ENCODE measurements at places on chromosomes 5 and 9.

- DNase-seq: peak; percentile 22
Observed at GRCh38 chr9:37507566-37508134, 21.9 kb downstream of the POLR1E start.

- no peak for DNase-seq
Observed at GRCh38 chr5:95422838-95423237, 31.7 kb downstream of the FAM81B start.

DNA sequence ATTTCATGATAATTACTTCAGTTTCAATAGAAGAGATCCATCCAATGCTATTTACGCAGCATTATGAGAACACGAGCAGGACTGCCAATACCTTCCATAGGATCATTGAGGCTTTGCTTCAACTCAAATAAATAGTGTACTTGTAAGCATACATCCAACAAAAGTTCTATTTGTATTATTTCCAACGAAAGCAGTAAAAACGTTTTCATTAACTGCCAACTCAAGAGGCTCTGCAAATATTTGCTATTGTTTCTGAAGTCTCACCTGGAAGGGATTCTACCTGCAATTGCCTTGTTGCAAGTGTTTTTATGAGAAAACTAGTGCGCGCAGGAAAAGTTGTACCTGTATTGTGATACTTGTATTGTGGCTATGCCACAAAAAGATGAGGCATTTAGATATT, 11.0 kb upstream of the GNPDA1 start:
- DNase-seq: no peak

- DNase-seq: no peak
Observed at GRCh38 chr9:17322882-17323864, 188.3 kb downstream of the CNTLN start.

Measured in upper lobe of right lung (tissue), 1 donor.